ENCODE measurements at places on chromosomes 2 and 18. TPM values are rescaled to one million over a fixed set of nuclear protein-coding genes. Genes with fewer than 3 reads are reported as not detected.

GRCh38 chr18:68564351-68564750 is 150.6 kb downstream of the TMX3 start:
- DNase-seq = no peak

- DNase-seq = no peak
Observed at GRCh38 chr2:52874466-52875106, 893.0 kb upstream of the CHAC2 start.

The PLEKHM3 gene
- total RNA-seq = 6.9 TPM

The TLX2 gene
- total RNA-seq = not detected

DNA sequence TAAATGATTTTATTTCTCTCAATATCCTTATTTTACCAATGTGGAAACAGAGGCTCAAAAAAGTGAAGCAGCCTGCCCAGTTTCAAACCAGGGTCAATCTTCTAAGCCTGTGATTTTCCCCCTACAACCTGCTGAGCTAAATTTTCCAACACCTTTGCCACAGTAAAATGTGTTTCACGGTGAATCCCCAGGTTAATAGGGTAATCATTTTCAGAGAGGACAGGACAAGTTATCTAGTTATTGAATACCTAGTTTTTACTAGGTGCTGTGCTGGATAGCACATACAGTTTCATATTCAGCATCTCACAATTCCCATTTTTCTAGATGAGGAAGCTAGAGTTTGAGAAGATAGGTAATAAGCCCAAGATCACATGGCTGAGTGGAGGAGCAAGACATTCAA is 236.6 kb downstream of the PTH2R start:
- no peak for DNase-seq

DNA sequence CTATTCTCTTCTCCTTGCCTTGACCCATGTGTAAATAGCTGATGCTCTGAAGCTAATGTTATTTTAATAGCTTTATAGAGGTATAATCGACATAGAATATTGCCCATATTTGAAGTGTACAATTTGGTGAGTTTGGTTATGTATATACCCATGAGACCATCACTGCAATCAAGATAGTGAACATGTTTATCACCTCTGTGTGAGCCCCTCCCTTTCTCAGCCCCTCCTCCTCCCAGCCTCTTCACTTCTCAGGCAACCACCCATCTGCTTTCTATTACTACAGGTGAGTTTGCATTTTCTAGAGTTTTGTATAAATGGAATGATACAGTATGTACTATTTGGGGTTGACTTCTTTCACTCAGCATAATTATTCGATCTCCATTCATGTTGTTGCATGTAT is 181.1 kb downstream of the INO80D start:
- no peak for DNase-seq

The SKOR2 gene
- total RNA-seq = 1.4 TPM

The FAM124B gene
- not detected for total RNA-seq

GRCh38 chr2:44290261-44290660 is 15.0 kb downstream of the SLC3A1 start:
- no peak for DNase-seq
